ENCODE measurements at places on chromosomes 4 and X.

DNA sequence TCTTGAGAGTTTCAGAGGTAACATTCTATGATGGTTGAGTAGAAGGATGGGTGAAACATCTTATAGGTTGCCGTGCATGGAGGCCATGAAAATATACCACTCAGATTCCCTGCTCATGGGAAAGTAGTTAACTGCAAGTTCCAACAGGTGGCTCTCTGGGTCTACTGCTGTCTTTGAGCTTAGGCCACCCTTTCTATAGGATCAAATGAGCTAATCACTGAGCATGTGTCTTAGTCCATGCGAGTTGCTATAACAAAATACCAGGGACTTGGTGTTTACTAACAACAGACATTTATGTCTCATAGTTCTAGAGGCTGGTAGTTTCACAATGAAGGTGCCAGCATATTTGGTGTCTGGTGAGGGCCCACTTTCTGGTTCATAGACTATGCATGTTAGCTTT lies 144.8 kb upstream of the UNC5C start:
- DNase-seq, result no peak

DNA sequence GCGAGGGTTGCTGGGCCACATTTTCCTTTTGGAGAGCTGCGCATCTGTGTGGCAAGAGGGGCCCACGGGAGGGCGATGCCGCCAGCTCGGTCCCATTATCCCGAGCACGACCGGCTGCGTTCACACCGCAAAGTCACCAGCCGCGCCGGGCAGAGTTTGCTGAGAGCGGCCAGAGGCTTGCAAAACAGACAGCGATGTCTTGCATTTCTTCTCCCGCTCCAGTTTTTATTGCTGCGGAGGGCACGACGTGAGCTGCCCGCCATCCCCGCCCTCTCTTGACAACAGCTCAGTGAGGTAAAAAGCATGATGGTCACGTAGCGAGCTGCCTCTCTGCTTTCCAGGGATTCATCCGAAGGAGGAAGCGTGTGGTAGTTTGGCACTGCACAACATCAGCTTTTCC lies 102.1 kb upstream of the TENM3 start:
- peak; percentile 69 for DNase-seq

GRCh38 chr4:52979821-52980590 lies 117.9 kb downstream of the RASL11B start:
- DNase-seq, result no peak

DNA sequence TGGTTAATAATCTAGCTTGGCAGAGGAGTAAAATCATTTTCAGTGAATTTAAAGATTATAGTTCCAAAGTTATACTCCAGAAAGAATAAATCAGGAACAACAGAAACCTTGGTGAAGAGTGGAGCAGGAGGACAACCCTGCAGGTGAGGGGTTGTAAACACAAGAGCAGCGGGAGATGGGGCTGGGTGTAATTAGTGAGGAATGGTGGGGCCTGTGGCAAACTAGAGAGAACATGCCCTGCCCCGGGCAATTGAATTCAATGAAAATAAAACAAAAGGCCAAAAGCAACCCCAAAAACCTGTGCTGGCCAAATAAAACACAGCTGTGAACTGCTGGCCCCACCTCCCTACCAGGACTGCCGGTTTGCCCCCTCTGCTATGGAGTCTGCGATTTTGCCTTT lies 325.2 kb downstream of the NR3C2 start:
- no peak for DNase-seq

DNA sequence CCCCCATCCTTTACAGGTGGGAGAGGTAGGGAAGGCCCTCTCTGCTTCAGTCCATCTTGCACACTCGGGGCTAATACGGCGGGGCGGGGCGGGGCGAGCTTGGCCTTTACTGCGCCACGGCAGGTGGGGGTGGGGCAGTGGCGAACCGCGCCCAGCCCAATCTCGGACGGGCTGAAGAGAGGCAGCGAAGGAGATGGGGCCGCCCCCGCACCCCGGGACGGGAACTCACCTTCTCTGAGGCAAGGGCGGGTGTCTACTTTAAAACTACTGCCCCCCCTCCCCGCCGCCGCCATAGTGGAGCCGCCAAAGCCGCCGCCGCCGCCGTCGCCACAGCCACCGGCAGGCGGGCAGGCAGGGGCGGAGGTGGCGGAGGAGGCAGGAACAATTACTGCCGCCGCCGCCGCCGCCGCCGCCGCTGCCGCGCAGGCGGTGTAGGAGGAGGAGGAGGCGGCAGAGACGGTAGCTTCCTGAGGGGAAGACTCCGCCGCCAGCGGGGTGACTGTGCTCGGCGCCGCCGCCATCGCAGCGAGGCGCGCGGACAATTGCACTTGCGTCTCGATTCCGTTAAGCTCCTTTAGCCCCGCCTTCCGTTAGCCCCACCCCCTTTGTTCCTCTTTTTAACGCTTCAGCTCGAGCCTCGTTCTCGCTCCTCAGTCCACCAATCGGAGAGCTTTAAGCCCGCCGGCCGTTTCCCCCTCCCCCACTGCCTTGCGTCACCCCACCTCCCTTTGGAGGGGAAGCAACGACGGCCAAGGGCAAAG lies at the start of gene ZMAT1:
ZMAT1 (minus strand) TSS at position 540 of the 761 bp plus-strand sequence; CDS start at position 521, 19 bp downstream.
- DNase-seq, result peak; percentile 84

- no peak for DNase-seq
Measured at GRCh38 chr4:1851575-1852410, 4.2 kb downstream of the LETM1 start.

DNA sequence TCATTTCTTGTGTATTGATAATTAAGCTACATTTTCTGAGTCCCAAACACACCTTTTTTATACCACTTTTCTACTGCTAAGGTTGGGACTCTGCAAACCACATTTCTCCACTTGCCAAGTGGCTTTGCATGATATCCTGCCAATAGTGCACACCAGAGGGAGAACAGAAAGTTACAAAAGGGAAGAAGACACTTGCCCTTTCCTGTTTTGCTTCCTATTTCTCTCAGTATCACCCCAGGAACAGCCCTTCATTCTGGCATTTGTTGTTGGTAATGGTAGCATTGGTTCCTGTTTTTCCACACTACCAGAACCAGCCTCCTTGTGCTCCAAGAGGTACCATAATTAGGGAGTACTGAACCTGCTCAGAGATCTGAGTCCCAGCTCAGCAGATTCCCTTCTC lies 87.1 kb downstream of the HDX start:
- no peak for DNase-seq

DNA sequence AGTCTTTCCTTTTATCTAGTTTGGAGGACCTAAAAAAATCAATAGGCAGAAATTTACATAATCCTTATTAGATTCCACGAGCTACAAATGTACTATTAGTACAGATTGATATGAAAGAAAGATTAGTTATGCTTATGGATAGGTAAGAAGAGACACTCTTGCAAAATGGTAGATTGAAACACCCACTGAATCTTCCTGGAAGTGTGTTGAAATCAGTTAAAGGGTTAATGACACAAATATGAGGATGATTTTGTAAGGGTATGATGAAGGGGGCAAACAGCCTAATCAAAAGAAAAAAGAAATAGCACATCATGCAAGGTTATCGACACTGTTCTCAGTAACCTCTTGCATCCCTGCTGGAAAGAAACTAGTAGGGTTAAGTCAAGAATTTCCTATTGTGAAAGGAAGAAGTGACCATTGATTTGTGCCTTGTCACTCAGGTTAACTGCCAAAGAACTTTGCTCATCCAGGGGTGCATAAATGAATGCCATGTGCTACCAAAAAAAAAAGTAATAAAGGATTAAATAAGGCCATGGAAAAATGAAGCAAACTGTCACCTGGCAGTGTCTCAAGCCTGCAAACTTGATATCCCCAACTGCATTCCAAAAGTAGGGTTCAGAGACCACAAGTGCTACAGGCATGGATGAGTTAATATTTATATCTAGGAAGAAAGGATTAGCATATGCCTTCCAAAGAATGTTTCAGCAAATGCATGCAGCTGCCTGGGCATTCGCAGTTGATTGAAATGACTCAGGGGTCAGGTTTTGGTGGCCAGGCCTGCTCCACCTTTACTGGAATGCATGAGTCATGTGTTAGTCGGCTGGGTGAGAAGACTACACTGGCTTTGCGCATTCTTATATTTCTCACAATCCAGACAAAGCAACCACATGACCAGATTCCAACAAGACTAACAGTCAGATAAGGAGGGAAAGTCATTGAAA lies 78.3 kb upstream of the ATXN3L start:
- no peak for DNase-seq

All from right kidney (tissue), 9 donors.